Activated naive CD8-positive, alpha-beta T cell treated with anti-CD3 and anti-CD28 coated beads, Interleukin-2, amount 50 U/mL, for 24 hours (primary cell): ENCODE measurements at places on chromosomes 5 and 9.

DNA sequence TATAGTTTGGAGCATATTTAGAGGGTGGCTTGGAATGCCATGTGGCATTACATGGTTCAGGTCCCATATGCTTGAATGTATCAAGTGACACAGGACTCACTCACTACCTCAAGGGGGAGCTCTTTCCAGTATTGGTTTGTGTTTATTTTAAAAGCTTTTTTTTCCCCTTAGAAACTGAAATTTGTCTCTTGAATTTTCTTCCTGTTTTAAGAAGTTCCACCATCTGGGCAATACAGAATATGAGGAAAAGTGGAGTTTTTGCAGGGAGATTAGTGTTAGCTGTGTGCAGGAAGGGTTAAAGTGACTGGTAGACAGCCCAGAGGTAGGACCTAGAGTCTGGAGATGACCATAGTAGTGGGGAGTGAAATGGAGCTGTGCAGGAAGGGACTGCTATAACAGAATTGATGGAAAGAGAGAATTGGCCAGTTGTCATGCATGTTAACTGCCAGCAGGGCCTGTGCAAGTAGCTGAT lies 36.6 kb downstream of the CTNNA1 start:
- DNase-seq = no peak

DNA sequence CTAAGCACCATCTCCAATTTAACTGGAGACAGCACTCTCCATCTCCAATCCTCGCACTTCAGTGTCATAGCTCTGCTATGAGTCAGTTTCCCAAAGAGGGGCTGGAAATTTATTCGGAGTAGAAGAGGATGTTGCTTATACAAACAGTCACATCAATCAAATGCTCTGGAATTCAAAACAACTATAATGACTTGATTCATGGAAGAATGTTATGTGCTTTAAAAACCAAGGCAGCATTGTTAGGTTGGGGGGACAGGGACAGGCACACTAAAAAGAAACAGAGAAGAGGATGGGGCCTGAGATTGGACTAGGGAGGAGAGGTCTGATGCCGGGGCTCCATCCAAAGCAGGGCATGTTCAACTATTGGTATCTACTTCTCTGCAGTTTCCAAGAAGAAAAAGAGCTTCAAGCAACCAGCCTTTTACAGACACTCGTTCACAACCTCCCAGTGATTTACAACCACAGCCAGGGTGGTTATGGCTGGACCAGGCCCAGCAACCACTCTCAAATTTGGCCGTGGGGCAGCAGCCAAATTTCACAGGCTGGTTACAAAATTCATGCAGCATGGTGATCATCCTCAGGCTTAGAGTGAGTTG lies 117.5 kb upstream of the ZNF366 start:
- no peak for DNase-seq

DNA sequence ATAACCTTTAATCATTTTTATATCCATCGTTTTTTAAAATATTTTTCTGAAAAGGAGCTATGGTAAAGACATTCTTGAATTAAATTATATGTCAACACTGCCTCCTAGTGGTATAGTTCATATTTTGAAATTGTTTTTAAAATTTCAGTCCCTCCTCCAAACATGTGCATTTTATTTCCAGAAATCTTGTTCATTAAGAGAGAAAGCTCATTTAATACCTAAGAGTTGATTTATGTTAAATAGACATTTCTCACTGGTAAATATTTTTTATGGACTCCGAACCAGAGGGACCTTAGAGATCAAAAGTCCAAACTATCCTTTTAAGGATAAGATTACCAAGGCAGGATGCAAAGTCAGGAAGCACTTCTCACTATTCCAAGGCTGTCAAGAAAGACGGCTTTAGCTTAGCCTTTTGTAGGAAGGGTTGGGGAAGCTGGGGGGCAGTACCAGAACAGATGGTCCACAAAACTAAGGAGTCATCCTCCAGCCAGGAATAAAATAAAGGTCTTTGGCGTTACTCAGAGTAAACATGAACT lies 21.6 kb downstream of the BHMT start:
- DNase-seq = no peak

DNA sequence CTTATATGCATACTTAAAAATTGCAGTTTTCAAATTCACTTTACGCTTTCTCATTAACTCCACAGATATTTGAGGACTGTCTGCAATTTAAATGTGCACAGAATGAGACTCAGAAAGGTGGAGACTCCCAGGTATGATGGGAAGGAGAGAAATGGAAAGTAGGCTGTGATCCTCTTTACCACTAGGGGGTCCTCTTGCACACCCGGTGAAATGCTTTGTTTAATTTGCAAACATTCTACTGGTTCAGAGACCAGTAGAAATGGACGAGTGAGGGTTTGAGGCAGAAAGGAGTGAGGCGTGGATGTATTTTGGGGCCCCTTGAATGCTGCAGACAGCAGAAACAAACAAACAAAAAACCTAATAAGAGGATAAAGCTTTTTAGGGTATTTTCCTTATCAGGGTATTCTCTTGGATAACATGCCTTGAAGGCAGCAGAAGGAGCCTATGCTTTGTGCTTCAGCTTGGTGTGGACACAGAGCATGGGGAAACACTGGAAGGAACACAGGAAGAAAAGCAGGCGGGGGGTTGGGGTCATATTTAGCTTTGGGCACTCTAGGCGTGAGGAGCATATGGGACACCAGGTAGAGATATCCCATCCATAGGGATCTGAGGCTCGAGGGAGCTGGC lies 410.1 kb downstream of the DMRT2 start:
- no peak for DNase-seq

DNA sequence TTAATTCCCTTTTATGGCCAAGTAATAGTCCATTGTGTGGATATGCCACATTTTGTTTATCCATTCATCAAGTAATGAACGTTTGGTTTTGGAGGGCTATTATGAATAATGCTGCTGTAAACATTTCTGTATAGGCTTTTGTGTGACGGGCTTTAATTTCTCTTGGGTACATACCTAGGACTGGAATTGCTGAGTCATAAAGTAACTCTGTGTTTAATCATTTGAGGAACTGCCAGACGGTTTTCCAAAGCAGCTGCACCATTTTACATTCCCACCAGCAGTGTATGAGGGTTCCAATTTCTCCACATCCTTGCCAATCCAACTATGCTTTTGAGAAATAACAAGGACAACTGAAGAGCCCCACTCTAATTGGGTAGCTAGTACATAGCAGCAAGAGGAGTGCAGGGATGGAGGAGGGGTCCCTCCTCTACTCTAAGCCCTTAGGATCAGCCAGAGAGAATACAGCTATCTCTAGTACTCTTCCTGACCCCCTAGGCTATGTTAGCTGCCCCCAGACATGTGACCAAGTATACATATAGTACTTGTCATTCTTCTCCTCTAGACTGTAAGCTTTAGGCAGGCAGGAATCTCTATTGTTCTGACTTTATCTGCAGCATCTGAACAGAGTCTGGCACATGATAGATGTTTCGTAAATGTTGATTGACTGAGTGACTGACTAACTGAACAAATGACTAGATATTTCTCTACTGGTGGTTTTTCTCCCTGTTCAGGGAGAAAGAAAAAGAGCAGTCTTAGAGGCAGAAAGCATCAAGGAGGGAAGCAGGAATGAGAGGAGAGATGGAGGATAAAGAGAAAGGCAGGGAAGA lies 22.1 kb upstream of the MATR3 start:
- no peak for DNase-seq

DNA sequence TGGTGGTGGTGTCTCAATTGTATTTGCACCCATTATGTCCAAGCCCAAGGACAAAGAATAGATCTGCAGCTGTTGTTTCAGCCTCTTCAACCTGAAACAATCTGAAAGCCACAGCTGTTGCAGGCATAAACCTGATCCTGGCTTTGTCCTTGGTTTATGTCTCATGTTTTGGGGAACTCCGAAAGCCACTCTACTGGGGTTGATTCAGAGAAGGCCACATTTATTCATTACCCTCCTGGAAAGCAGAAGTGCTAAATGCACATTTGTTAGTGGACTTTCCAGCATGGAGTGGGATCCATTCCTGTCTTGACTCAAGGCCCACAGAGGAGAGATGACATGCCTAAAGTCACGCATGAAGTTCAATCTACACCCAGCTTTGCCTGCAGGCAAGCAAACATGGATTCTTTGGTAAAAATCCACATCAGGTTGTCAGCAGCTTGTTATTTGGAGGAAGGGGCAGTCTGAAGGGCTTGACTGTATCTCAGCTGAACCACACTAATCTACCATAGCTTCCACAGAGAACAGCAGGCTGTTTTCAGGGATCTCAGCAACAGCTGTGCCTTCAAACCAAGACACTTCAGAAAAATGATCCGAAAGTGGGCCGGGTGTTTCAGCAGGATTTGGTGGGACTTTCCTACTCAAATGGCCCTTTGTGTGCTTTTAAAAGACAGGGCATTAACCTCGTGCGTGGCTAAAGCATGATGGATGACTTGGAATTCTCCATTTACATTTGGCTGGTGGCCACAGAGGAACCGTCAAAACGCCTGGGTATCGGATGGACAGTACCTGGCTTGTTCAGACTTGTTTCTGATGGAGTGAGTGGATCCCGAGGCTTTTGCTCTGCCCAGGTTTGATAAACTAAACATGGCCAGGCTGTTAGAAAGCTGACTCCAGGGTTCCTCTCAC lies 36.2 kb upstream of the ADAM19 start:
- no peak for DNase-seq

DNA sequence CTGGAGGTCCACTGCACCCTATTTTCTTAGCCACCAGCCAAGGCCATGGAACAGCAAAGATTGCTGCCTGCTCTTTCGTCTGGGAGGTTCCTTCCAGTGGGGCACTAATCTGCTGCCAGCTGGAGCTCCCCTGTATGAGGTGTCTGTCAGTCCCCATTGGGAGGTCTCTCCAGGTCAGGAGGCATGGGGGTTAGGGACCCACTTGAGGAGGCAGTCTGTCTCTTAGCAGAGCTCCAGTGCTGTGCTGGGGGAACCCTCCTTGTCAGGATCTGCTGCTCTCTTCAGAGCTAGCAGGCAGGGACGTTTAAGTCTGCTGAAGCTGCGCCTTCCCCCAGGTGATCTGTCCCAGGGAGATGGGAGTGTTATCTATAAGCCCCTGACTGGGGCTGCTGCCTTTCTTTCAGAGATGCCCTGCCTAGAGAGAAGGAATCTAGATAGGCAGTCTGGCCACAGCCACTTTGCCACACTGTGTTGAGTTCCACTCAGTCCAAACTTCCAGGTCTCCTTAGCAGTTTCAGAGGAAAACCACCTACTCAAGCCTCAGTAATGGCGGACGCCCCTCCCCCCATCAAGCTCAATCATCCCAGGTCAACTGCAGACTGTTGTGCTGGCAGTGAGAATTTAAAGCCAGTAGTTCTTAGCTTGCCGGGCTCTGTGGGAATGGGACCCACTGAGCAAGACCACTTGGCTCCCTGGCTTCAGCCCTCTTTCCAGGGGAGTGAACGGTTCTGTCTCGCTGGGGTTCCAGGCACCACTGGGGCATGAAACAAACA lies 317.7 kb downstream of the LRRC70 start:
- no peak for DNase-seq

DNA sequence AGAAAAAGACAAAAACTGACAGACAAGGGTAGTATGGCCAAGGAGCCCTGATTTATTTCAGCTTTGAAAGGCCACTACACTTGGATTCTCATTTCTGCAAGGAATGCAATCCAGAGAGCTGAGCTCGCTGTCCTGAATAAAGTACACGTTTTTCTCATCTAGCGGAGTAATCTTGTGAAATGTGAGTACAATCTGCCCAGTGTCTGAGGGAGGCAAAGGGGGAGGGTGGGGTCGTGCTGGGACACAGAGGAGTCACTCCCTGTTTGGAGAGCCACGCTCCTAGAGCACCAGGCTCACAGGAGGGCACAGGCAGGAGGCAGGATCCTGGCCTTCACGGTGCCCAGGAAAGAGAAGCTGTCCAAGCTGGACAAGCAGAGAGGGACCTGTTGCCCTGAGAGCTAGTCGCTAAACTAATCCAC lies 51.0 kb upstream of the IFNK start:
- DNase-seq = no peak

GRCh38 chr5:179974246-179974945 lies 66.7 kb upstream of the TBC1D9B start:
- no peak for DNase-seq

- DNase-seq = peak; percentile 78
Observed at GRCh38 chr9:77011973-77012821, 7.3 kb upstream of the FOXB2 start.

GRCh38 chr9:546797-547223 lies 294.7 kb upstream of the DMRT1 start:
- DNase-seq = no peak

DNA sequence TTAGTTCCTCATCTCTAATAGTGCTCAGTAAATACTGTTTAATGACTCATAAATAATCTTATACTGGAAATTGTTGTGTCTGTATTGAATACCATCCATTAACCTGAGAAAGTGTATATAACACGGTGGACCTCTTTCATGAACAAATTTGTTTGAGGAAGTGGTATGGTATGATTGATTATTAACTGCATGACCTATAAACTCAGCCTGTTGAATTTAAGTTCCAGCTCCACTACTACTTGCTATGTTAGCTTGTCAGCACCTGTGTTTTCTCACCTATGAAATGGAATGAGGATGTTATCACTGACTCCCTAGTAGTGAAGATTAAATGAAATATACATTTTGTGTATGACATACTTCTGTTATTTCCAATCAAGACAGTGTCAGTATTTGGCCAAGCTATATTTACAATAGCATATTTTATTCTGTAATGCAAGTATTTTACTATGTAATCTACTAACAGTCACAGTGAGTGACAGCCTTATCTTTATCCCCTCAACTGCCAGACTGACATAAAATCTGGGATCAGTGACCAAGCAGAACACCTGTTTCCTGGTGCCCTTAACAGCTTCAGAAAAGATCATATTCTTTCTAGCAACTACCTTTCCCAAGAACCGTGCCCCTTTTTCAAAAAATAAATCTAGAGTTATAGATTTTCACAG lies 77.3 kb upstream of the ITGA1 start:
- no peak for DNase-seq

- DNase-seq = no peak
Observed at GRCh38 chr5:154210163-154210562, 19.6 kb downstream of the GALNT10 start.

- no peak for DNase-seq
Observed at GRCh38 chr5:133867851-133868545, 100.4 kb downstream of the C5orf15 start.

DNA sequence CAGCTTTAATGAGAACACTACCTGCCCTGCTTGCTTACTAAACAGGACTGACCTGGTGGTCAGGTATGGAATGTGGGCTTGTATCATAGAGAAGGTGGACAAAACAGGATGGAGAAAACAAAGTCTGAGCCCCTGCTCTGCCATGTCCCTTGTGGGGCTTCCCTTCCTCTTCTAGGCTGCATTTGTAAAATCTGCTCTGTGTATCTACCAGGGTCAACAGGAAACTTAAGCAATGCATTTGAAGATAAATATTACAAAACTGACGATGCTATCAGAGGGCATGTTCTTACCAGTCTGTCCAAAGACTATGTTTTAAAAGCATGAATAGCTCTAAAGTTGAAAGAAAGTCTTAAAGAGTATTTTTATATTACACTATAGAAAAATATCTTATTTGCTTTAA lies 228.7 kb downstream of the DCP2 start:
- no peak for DNase-seq

- DNase-seq = no peak
Observed at GRCh38 chr5:32501071-32502002, 56.8 kb upstream of the ZFR start.

- DNase-seq = no peak
Observed at GRCh38 chr9:122103985-122104384, 10.9 kb upstream of the TTLL11 start.

- DNase-seq = peak; percentile 18
Observed at GRCh38 chr5:142597546-142598337, 88.1 kb downstream of the FGF1 start.
